ENCODE measurements at places on chromosomes 11 and 22.

- no peak for DNase-seq
Observed at GRCh38 chr22:44360668-44361381, 48.1 kb upstream of the SHISAL1 start.

DNA sequence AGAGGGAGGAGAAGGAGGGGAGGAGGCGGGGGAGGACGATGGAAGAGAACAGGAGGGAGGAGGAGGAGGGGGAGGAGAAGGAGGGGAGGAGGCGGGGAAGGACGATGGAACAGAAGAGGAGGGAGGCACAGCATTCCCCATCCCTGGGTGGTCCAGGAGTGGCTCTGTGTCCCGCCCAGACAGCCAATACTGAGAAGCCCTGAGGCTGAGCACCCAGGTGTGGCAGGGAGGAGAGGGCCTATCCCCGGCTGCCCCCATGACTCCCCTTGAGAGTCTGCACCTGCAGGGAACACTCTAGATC, 717 bp downstream of the MRGPRE start:
- DNase-seq: no peak

DNA sequence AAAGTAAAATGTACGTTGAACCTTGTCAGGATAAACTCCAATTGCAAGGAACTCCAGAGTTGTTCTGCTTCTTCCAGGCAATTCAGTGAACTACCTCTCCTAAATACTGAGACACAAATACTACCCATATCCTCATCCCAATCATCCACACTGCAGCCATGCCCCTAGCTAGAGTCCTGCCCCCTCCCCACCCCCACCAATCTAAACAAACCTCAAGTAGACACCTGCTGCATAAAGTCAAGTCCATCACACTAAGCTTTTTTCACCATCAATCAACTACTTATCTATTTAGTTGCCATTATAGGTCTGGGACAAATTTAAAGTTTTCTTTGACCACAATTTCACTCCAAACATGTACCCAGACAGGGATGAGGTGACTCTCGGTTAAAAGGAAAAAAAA, 93.2 kb upstream of the APOA1 start:
- no peak for DNase-seq

- peak; percentile 95 for DNase-seq
Observed at GRCh38 chr22:46116491-46116958, 33.8 kb upstream of the PPARA start.

DNA sequence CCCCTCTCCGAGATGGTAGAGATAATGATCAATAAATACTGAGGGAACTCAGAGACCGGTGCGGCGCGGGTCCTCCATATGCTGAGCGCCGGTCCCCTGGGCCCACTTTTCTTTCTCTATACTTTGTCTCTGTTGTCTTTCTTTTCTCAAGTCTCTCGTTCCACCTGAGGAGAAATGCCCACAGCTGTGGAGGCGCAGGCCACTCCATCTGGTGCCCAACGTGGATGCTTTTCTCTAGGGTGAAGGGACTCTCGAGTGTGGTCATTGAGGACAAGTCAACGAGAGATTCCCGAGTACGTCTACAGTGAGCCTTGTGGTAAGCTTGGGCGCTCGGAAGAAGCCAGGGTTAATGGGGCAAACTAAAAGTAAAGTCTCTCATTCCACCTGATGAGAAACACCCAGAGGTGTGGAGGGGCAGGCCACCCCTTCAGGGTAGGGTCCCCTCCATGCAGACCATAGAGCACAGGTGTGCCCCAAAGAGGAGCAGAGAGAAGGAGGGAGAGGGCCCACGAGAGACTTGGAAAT, 43.2 kb downstream of the IGLL1 start:
- no peak for DNase-seq

GRCh38 chr11:122733318-122733717, 77.8 kb downstream of the UBASH3B start:
- no peak for DNase-seq

DNA sequence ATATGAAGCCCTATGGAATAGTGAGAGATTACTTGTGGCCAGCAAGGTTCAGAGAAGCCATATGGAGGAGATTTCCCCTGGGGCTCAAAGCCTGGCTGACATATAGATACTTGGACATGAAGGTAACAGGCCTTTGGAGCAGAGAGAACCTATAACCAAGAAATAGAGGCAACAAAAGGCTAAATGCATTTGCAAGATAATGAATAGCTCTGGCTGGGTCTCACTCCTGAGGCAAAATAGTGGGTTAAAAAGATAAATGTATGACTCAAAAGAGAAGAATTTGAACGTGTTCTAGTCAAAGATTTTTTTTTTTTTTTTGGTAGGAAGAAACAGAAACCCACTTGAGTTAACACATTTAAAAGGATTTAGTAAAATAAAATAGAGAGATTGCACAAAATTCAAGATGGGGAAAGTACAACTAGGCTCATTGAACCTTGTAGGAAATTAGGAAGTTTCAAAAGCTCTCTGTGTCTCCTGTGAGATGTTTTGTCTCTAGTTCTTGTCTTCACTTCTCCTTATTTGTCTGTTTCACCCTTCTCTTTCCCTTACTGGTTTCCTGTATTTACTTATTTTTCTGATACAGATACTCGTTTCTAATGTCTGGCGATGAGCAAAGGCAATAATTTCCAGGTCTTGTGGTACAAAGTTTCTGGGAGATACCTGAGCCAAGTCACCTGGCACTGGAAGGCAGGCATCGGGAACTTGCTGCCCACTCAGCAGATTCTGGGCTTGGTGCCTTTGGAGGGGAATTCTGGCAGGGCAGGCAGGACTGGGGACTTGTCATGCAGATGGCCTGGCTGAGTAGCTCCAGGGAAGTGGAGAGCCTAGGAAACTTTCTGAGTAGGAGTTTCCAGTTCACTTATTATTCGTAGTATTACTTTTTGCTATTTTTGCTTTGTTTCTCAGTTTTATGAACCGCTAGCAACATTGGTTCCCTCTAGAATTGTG, 49.2 kb upstream of the SESN3 start:
- peak; percentile 63 for DNase-seq

- DNase-seq: no peak
Observed at GRCh38 chr22:47663615-47664605, 901.5 kb downstream of the TBC1D22A start.

DNA sequence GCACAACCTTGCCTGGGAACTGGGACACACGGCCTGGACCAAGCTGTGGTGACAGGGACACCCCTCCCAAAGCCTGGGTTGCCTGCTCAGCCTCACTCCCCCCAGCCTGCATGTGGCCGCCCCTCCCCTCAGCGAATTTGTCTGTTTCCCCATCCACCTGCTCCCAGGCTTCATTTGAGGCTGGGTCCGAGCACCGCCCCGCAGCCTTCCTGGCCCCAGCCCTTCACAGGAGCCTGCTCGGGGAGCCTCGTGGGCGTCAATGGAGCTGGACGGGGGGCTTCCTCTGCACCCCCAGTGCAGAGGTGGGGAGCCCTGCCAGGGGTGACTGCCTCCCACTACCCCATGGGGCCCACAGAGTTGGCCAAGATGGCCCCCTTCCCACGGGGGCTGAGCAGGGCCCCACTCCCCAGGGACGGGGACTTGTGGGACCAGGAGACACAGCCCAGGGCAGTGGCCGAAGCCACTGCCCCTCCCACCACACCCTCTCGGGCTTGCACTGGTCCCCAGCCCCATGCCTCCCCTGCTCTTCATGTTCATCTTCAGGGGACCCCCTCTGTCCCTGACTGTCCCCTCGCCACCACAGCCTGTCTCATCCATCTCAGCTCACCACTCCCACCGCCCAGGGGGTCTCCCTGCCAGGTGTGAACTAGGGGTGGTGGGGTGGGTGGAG, 91.7 kb downstream of the WNT7B start:
- no peak for DNase-seq

DNA sequence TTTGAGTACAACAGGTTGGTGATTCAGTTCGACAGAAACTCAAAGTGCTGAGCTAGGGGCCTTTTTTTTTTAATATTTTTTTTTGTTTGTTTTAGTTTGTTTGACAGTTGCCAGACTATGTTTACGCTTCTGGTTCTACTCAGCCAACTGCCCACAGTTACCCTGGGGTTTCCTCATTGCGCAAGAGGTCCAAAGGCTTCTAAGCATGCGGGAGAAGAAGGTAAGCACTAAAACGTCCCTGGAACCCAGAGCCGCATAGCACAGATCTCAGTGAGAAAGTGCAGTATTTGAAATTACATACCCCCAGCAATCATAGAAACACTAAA, 649 bp downstream of the PRRG4 start:
- no peak for DNase-seq

DNA sequence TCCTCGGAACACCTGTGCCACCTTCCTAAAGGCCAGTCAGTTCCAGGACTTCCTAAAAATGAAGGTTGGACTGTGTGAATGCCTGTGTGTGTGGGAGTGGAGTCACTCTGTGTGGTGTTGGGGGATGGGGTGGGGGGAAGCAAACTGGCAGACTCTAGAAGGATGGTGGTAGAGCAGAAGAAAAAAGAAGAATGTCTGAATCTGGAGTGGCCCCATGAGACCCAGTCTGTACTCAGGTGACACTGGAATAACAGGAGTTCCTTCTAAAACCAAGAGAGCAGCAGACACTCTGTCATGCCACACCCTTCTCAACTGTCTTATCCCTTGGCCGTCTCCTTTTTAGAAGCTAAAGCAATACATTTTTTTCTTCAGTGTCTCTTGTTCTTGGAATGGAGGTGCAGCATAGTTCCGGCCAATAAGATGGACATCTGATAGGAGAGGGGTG, 82.9 kb downstream of the MAML2 start:
- DNase-seq: no peak

- no peak for DNase-seq
Observed at GRCh38 chr11:72237112-72237931, 6.7 kb downstream of the PHOX2A start.

- DNase-seq: peak; percentile 46
Observed at GRCh38 chr11:11396301-11397035, 43.4 kb upstream of the CSNK2A3 start.

DNA sequence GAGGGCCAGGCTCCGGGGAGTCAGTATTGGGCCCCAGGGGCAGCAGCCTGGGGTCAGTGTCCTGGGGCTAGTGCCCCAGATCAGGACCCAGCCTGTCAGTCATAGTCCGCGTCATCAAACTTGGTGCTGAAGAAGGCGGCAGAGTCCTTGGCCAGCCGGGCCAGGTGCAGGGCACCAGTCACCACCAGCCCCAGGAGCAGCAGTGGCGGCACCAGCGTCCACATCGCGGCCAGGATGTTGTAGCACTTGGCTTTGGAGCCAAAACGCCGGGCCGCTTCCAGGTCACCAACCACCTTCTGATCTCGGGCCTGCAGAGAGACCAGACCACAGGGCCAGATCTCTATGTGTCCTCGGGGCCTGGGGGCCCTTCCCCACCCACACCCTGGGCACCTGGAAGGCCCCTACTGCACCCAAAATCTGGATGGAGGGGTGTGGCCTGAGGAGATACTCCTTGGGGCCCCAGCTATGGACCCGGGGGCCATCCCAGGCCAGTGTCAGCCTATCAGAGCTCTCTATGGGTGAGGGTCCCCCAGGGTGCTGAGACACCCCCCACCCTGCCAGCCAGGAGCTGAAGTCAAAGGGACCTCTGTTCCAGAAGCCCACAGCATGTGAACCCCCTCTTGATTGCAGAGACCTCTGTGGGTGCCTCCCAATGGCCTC, 790 bp downstream of the IFITM5 start:
- no peak for DNase-seq

DNA sequence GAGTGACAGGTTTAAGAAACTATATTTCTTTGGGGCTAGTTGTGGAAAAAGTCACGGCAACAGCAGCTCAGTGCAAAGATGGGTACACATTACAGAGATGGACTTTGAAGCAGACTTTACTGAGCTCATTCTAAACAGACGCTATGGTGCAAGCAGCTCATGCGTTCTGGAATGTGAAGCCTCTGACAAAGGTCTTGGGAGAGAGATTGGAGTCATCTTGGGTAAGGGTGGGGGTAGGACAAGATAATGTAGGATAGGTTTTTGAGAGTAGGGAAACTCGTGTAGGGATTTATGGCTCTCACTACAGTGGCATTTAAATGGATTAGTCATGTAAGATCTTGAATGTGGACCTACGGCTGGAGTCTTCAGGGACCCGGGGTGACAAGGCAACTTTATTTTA, 36.2 kb upstream of the CLMP start:
- DNase-seq: no peak

DNA sequence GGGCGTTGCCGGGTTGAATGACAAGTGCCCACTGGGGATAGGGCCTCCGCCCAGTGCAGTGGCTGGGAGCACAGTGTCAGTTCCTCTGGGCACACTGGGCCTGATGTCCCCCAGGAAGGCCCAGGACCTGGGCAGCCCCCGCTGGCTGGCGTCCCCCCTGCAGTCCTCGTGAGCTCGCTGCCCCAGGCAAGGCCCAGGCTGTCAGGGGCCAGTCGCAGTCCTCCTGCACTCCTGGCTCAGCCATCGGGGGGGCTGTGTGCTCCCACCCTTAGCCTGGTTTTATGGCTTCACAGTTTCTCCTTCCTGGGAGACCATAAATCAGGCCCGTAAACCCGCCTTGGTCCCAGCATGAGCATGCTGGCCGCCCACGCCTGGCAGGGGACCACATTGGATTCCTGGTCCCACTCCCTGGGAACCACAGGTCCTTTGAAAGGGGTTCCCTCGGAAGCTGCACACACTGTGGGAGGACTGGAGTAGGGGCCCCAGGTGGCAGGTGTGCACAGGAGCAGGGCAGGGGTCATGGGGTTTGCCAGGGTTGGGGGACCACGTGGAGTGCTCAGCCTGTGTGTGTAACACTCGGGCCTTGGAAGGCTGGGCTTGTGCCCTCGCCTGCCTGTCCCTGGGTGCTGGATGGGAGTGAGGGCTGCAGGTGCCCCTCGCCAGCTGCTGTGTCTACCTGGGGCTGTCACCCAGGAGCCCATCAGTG, 113.6 kb downstream of the KCNQ1OT1 start:
- DNase-seq: no peak

GRCh38 chr11:33692013-33692504, 8.6 kb downstream of the C11orf91 start:
- DNase-seq: peak; percentile 68

- no peak for DNase-seq
Observed at GRCh38 chr11:47688111-47688510, 27.1 kb downstream of the AGBL2 start.

GRCh38 chr11:65210361-65210731, 28.6 kb downstream of the CAPN1 start:
- no peak for DNase-seq

- DNase-seq: no peak
Observed at GRCh38 chr11:23336961-23337360, 476.7 kb upstream of the CCDC179 start.

DNA sequence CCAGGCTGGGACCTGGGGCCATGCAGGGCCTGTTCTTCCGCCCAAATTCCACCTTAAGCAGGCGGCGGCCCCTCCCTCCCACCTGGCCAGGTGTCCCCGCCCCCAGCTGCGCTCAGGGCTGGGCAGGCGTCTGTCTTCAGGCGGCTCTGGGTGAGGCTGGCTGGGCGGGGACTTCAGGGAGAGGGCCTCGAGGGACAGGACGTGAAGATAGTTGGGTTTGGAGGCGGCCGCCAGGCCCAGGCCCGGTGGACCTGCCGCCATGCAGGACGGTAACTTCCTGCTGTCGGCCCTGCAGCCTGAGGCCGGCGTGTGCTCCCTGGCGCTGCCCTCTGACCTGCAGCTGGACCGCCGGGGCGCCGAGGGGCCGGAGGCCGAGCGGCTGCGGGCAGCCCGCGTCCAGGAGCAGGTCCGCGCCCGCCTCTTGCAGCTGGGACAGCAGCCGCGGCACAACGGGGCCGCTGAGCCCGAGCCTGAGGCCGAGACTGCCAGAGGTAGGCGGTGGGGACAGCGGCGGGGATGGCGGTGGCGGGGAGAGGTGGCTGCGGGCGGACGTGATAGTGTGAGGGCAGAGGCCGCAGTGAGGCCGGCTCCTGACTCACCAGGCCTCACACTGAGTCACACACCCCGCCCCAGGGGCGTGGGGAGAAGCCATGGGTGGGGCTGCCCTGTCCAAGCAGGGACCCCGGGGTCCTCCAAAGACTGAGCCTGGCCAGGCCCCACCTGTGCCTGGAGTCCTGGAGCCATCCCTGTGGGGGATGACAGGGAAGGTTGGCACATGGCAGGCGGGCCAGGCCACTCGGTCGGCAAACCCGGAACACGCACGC, at the start of gene PKP3:
PKP3 (plus strand) TSS at position 176 of the 824 bp plus-strand sequence; CDS start at position 260, 84 bp downstream.
- DNase-seq: no peak
